ENCODE measurements at places on chromosomes 1 and 21.

DNA sequence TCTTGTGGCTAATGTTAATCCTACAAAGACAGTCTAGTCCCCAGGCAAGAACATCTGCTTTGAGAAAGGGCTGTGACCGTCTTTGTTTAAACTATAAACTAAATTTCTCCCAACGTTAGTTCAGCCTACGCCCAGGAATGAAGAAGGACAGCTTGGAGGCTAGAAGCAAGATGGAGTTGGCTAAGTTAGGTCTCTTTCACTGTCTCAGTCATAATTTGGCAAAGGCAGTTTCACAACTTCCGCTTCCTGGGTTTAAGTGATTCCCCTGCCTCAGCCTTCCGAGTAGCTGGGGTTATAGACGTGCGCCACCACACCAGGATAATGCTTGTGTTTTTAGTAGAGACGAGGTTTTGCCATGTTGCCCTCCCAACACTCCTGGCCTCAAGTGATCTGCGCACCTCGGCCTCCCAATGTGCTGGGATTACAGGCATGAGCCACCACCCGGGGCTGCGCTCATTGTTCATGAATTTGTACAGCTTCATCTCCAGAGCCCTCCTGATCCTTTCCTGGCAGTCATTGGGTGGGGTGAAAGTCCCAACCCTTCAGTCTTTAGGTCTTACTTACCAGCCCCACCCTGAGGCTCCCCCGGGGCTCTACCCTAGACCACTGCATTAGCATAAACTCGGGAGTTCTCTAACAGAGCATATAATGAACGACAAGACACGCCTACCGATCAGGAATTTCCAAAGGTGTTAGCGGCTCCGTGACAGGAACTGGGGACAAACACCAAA, 4.9 kb upstream of the MASP2 start:
- no peak for DNase-seq

- DNase-seq = no peak
These were observed 115.0 kb downstream of the CLIC6 start for GRCh38 chr21:34783815-34784214.

DNA sequence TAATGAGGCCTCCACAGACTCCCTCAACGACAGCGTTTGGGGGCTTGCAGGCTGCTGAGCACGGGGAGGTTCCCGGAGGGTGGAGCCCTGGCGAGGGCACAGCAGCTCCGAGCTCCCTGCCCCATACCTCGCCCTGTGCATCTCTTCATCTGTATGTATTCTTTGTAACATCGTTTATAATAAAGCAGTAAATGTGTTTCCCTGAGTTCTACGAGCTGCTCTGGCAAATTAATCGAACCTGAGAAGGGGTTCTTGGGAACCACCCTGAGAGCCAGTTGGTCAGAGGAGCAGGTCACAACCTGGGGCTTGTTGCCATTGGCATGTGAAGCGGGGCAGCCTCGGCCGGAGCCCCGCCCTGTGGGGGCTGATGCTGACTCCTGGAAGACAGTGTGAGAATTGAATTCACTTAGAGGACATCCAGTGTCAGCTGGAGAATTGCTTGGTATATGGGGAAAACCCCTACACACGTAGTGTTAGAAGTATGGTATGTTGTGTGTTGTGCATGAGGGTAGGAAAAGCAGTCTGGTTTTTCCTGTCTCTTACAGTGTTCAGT, 11.5 kb downstream of the SLC37A1 start:
- DNase-seq = no peak

- no peak for DNase-seq
These were observed 236.9 kb downstream of the SIPA1L2 start for GRCh38 chr1:232393010-232393409.

DNA sequence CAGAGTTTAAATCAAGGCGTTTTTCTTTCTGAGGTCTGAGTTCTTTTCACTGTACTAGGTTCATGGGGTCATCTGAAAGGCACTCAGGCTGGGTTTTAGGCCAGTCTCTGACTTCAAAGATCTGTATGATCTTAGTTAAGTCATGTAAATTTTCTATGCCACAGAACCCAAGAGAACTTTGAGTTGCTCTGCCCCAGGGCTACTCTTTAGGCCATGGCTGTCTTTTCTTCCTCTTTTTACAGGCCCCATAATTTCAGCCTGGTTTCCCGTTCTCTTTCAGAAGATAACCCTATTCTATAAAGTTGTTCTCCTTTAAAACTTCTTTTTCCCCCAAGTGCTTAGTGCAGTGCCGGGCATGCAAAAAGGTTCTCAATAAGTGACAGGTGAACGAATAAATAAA, 26.1 kb downstream of the METTL13 start:
- DNase-seq = no peak

DNA sequence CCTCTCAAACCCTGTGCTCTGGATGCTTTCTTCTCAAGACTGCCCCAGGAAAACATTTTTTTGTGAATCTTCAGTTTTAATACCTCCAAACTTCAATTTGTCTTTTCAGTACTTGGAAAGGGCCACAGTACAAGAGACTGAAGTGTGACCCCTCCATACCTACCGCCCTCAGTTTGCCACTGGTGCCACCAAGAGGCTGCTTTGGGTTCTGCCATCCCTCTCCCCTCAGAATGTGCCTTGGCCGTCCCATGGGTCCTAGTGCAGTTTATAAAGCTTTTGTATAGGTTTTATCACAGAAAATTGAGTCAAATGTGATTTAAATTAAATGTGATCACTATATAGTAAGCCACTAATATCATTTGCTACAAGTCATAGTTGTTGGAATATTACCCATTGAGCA, 60.8 kb upstream of the PGD start:
- DNase-seq = no peak

DNA sequence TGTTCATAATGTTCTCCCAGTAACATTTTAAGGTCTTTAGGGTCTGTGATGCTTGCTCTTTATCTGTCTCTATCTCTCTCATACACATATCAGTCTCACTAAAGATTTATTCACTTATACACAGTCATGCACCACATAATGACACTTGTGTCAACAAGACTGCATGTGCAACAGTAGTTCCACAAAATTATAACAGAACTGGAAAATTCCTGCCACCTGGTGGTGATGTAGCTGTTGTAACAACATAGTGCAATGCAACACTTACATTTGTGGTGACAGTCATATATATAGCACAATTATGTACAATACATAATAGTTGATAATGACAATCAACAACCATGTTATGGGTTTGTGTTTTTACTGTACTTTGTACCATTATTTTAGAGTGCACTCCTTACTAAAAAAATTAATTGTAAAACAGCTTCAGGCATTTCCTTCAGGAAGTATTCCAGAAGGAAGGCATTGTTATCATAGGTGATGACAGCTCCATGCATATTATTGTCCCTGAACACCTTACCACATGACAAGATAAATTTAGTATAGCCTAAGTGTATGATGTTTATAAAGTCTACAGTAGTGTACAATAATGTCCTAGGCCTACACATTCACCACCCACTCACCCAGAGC, 8.1 kb downstream of the TDRD5 start:
- DNase-seq = no peak

- no peak for DNase-seq
These were observed 415.0 kb upstream of the VAMP3 start for GRCh38 chr1:7356079-7356478.

GRCh38 chr21:43965911-43966585, 46.1 kb upstream of the TRAPPC10 start:
- no peak for DNase-seq

DNA sequence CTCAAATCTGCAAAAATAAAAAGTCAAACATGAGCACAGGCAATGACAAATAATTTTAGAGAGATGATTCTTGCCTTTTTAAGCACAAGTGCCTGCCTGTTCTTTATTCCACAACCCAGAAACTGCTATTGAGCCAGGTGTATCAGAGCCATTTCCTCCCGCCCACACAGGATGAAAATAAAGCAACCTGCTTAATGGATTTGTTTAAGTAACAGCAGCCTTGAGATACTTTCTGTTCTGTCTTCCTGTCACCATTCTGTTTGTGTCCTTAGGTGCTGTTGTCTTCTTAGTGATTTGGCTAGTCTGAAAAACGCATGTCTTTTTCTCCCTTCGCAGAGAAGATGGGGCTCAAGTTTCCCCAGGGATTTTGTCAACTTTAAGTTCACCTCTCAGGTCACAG, 11.4 kb downstream of the RPE65 start:
- DNase-seq = no peak

GRCh38 chr1:162922201-162922600, 61.2 kb upstream of the CCDC190 start:
- DNase-seq = no peak

- no peak for DNase-seq
These were observed 23.5 kb downstream of the COP1 start for GRCh38 chr1:176183618-176184017.

Data from stimulated activated naive CD4-positive, alpha-beta T cell (primary cell).